ENCODE measurements at places on chromosomes 16 and 17.

- DNase-seq = no peak
These were observed 23.3 kb upstream of the GRB2 start for GRCh38 chr17:75428543-75429469.

DNA sequence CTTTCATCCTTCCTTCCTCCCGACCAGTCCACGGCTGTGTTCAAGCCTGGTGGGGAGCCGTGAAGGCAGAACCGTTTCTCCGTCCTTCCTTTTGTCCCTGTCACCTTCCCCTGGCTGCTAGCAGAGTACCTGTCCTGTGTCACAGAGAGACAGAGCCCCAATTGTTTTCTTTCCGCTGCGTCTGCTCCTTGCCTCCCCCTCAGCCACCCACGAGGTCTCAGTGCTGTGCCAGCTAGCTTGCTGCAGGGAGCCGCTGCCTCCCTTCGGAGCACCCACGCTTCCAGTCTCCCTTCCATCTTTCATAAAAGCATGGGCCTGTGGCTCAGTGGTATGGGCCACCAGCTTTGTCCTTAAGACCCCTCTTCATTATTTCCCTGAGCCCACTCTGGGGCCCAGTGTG, 62.2 kb downstream of the MPRIP start:
- no peak for DNase-seq

GRCh38 chr16:25550647-25551046, 141.1 kb upstream of the HS3ST4 start:
- DNase-seq = no peak

GRCh38 chr17:64459284-64459747, 10.4 kb downstream of the MILR1 start:
- no peak for DNase-seq

GRCh38 chr16:75794426-75794825, 68.1 kb upstream of the CPHXL start:
- no peak for DNase-seq

GRCh38 chr17:17408236-17408794, 68.5 kb upstream of the MED9 start:
- no peak for DNase-seq

GRCh38 chr16:4922721-4923342, 14.1 kb downstream of the PPL start:
- no peak for DNase-seq

DNA sequence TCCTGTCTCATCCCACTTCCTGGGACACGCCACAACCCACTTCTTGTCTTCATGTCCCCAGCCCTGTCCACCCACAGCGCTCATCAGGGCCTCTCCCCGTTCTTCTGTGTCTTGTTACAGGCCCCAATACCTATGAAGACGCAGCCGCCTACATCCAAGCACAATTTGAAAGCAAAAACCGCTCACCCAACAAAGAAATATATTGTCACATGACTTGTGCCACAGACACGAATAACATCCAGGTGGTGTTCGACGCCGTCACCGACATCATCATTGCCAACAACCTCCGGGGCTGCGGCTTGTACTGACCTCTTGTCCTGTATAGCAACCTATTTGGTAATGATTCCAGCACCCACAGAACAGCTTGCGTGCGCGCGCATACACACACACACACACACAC, 70.6 kb downstream of the AMFR start:
- no peak for DNase-seq

DNA sequence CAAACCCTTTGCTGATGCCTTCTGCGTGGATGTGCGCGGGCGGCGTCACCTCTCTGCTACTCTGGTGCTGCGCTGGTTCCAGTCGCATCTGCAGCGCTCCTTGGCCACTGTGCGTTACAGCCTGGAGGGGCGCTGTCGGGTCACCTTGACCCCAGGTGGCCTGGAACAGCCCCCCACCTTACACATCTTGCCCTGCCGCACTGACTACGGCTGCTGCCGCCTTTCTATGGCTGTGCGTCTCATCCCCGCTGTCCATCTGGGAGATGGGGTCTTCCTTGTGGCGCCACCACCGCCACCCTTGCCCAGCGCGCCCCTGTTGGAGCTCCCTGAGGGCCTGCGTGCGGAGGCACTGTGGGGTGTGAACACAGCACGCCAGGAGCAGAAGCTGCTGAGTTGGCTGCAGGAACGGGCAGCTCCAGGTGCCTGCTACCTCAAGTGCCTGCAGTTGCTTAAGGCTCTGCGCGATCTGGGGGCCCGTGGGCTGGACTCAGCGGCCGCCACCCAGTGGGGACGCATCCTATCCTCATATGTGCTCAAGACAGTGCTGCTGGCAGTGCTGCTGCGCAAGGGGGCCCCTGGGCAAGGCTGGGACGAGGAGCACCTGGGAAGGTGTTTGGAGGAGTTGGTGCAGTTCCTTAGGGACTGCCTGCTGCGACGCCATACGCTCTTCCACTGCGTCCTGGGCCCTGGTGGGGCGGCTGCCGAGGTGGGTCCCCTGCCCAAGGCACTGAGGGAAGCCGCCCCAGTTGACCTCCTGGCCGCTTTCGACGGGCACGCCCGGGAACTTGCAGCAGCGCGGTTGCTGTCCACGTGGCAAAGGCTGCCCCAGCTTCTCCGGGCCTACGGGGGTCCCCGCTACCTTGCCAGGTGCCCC, 1.6 kb downstream of the ITPRIPL2 start:
- DNase-seq = no peak

DNA sequence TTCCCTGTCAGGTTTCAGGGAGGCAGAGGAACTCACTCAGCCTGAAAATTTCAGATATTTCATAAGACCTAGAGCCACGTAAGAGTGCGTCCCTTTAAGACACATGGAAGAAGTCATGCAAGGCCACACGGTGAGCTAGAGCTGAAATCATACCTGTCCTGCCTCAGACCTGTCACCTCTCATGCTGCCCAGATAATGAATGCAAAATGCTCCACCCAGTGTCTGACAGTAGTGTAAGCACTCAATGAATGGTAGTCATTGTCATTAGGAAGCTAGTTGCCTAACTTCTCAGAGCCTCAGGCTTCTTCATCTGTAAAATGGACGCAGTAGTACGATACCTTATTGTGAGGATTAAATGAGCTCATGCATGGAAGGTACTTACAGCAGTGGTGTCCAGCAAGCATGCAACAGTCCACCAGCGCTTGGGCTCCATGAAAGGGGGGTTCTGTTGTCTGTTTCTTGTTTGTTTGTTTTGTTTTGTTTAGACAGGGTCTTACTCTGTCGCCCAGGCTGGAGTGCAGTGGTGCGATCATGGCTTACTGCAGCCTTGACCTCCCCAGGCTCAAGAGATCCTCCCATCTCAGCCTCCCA, 60.7 kb downstream of the WSB1 start:
- no peak for DNase-seq

DNA sequence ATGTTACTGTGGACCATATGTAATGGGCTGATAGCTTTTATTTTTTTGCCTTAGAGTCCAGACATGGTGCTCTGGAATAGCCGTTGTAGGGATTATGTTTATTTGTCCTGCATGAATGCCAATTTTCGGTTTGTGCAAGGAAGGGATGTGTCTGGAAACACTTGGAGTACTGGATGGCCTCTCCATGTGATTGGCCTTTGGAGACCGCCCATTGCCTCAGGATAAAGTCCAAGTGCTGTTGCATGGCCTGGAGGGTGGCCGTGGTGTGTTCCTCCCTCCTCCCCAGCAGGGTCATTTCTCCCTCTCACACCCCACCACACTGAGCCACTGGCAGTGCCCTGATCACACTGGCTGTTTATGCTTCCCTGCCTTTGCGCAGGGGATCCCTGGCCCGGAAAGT, 93.9 kb downstream of the MSI2 start:
- no peak for DNase-seq

DNA sequence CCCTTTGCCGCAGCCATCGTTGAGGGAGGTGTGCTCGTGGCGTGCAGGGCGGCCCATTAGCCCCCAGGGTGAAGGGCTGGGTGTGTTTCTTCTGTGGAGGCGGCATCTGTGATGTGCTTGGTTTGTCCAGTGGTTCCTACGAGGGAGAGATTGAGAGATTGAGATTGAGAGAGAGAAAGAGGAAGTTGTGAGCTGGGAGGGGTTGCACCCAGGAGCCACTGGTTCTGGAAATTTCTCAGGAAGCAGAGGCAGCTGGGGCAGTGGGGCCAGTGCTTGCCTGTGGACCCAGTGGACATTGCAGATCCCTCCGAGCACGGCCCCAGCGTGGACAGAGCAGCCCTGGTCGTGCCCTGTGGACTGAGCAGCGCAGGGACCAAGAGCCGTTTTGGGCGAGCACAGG, 72.0 kb upstream of the ZNF750 start:
- no peak for DNase-seq

GRCh38 chr16:53755026-53755910, 51.3 kb downstream of the FTO start:
- no peak for DNase-seq

- no peak for DNase-seq
These were observed 27.6 kb downstream of the HSD17B2 start for GRCh38 chr16:82062645-82063058.

- no peak for DNase-seq
These were observed 44.1 kb upstream of the RPL38 start for GRCh38 chr17:74159226-74159840.

DNA sequence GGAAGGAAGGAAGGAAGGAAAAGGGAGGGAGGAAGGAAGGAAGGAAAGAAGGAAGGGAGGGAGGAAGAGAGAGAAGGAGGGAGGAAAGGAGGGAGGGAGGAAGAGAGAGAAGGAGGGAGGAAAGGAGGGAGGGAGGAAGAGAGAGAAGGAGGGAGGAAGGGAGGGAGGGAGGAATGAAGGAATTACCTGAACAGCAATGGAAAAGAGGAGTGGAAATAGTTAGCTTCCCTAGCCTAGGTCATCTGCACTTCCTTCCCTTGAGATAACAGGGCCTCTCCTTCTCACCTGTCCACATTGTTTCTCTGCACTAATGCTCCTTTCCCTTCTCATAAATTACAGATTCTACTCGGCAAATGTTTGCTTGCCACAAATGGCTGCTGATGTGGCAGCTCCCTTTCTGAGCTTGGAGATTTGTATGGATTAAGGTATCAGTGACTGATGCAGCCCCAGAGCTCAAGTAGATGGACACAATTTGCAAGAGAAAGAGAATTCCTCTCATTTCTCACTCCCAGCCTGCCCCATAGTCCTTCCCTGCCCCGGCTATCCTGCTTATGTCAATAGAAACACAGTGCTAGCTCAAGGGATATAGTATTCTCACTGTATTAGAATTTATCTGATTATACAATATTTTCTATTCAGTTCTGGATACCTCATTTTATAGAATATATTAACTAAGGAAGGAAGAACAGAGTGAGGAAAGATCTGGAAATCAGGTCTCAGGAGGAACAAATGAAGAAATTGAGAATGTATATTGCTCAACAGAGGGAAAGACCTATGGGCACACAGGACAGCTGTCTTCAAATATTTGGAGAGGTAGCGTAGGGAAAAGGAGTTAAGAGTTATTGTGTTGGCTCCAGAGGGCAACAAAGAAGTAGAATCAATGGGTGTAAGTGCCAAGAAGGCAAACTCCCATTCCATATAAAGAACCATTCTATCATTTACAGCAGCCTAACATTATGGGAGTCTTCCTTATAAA, 14.6 kb downstream of the HOXB1 start:
- no peak for DNase-seq

GRCh38 chr17:75933808-75934207, 7.0 kb downstream of the FBF1 start:
- no peak for DNase-seq

DNA sequence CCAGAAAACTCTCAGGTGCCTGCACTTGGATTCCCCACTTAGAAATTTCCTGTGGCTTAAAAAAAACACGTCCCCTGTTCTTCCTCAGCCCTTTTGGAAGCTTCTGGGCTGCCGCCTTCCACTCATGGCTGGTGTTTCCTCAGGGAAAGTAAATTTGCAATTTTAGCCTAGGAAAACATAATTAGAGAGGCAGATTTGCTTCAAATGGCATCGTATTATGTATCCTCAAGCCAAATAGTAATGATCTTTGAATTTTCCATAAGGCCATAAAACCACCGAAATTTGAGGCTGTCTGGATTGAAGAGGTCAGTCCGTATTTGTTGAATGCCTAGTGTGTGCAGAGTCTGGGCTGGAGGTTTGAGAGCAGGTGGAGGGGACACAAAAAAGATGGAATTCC, 17.7 kb downstream of the MGAT5B start:
- no peak for DNase-seq

GRCh38 chr17:73717690-73718089, 73.4 kb upstream of the SDK2 start:
- no peak for DNase-seq

GRCh38 chr17:35738519-35739133, 7.2 kb downstream of the RASL10B start:
- DNase-seq = no peak

- DNase-seq = no peak
These were observed 13.7 kb downstream of the GUCY2D start for GRCh38 chr17:8015957-8016631.

DNA sequence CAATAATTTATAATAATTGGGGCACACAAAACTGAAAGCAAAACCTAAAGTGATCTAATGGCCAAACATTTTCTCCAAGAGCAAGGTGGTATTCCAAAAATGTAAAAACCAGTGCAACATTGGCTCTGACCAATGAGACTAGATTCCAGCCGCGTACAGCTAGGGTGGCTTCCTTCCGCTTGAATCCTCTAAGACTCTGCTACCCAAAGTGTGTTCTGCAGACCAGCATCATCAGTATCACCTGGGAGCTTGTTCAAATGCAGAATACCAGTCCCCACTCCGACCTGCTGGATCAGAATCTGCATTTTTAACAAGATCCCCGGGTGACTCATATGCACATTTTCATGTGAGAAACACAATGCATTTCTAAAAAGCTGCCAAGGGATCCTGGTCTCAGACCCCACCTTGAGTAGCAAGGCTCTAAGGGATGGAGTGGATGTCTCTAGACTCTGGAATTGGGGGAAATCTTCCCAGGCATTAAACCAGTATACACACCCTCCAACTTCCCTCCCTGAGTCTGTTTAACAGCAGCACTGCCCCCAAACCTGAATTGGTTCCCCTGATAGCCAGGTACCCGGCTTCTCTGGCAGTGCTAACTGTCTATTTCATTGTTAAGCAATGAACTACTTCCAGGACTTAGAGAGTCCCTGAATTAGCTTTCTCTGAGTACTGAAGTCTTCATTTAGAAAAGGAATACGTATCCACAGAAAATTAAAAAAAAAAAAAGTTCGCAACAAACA, 118.2 kb downstream of the HS3ST2 start:
- DNase-seq = no peak

- no peak for DNase-seq
These were observed 217.0 kb downstream of the ZNF423 start for GRCh38 chr16:49638673-49639610.

DNA sequence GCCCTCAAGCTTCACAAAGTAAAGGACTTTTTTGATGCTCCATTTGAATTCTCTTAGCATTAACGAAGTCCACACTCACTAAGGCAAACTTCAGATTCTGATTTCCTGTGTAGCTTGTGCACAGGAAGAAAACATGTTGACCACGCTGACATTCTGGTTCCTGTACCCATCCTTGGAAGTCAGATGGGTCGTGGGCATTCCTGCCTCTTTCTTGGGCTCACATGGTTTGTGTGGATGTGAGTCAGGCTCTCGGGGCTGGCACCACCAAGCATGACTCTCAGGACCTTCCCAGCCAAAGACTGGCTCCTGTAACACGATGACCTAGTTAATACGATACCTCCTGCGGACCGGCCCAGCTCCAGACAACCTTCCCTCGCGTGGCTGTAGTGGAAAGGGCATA, 32.8 kb downstream of the ARSG start:
- no peak for DNase-seq
